Spinal cord (tissue), 10 donors: ENCODE measurements at places on chromosomes 7 and 10. TPM values are rescaled to one million over a fixed set of nuclear protein-coding genes. Genes with fewer than 3 reads are reported as not detected.
A peak's percentile ranks its signal among the peaks of the same experiment; 100 is the strongest.

The SLC12A9 gene
- 13.8 TPM for total RNA-seq

The BLOC1S2 gene
- total RNA-seq = 46.8 TPM

The GNAT3 gene
- not detected for total RNA-seq

The ADAMTS14 gene
- 4.7 TPM for total RNA-seq

The TMEM270 gene
- total RNA-seq = not detected

The AKR1C8 gene
- total RNA-seq = 0.94 TPM

The PDE1C gene
- total RNA-seq = 24.0 TPM

- no peaks in the 10 kb centered on the region for H3K27me3 ChIP-seq
- no peak overlapping the region for H3K27ac ChIP-seq
- H3K4me1 ChIP-seq = peaks cover 8% of the 10 kb centered on the region
- no peaks in the 10 kb centered on the region for H3K36me3 ChIP-seq
These were observed 128.6 kb downstream of the OAT start for GRCh38 chr10:124289851-124290795.

DNA sequence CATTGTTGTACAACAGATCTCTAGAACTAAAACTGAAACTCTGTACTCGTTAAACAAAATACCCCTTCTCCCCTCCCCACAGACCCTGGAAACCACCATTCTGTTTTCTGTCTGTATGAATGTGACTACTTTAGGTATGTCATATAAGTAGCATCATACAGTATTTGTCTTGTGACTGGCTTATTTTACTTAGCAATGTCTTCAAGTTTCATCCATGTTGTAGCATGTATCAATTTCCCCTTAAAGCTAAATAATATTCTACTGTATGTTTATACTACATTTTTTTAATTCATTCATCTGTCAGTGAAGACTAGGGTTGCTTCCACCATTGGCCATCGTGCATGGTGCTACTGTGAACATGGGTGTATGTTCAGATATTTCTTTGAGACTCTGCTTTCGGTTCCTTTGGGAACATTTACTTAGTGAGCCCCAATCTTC lies 71.2 kb upstream of the RPA3 start:
- H3K36me3 ChIP-seq = no peaks in the 10 kb centered on the region
- no peak overlapping the region for H3K4me3 ChIP-seq
- H3K4me1 ChIP-seq = no peaks in the 10 kb centered on the region
- DNase-seq = no peak
- no peak overlapping the region for H3K27ac ChIP-seq

- H3K27me3 ChIP-seq = no peaks in the 10 kb centered on the region
- no peak overlapping the region for H3K4me3 ChIP-seq
- no peak overlapping the region for H3K27ac ChIP-seq
- no peak for DNase-seq
- H3K36me3 ChIP-seq = peaks cover 12% of the 10 kb centered on the region
These were observed 85.8 kb downstream of the NRP1 start for GRCh38 chr10:33248638-33249037.

DNA sequence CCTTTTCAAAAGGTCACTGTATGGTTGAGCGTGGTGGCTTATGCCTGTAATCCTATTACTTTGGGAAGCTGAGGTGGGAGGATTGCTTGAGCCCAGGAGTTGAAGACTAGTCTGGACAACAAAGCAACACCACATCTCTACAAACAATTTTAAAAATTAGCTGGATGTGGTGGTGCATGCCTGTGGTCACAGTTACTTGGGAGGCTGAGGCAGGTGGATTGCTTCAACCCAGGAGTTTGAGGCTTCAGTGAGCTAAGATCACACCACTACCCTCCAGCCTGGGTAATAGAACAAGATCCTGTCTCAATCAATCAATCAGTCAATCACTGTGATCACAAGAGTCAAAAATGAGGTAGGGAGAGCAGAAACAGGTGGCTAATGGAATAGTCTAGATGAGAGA lies 97.0 kb downstream of the SUGCT start:
- H3K4me1 ChIP-seq = no peaks in the 10 kb centered on the region
- no peaks in the 10 kb centered on the region for H3K36me3 ChIP-seq
- H3K4me3 ChIP-seq = no peak overlapping the region
- no peaks in the 10 kb centered on the region for H3K27me3 ChIP-seq

GRCh38 chr7:48347230-48347825 lies 176.1 kb downstream of the ABCA13 start:
- no peaks in the 10 kb centered on the region for H3K36me3 ChIP-seq
- no peaks in the 10 kb centered on the region for H3K27me3 ChIP-seq
- DNase-seq = no peak
- H3K4me3 ChIP-seq = no peak overlapping the region

DNA sequence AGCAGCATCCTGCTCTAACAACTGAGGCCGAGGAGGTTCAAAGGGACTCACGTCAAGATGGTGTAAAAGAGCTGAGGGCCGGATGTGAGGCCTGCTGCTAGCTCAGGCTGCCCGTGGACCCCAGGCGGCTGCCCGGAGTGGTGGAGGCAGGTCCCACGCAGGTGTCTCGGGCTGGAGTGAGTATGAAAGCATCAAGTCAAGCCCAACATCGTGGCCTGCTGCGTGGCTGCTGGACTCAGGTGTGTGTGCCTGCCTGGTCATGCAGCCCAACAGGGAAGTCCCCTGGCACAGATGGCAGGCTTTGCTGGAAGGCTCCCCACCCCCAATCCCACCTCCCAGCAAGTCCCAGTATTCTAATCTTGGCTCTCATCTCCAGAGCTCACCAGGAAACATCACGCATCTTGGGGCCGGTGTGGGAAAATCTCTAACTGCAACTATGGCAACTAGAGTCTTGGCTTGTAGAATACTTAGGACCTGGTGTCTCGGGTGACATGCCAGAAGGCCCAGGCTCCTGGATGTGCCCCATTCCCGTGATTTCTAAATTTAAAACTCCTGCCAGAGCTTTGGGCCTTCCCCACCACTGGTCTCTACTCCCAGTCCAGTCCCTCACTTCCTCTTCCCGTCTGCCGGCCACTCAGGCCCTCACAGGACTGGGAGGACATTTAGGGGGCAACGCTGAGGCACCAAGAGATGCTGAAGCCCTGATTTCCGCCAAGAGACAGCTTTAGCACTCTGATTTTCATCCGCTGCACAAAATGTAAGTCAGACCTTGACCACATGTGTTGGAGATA lies 85.9 kb downstream of the PRKAG2 start:
- no peak for DNase-seq
- peak overlapping the region; percentile 18 for H3K27ac ChIP-seq
- peaks cover 11% of the 10 kb centered on the region for H3K36me3 ChIP-seq

- H3K4me1 ChIP-seq = peaks cover 22% of the 10 kb centered on the region
- DNase-seq = no peak
- no peak overlapping the region for H3K27ac ChIP-seq
These were observed 695 bp upstream of the RBM28 start for GRCh38 chr7:128344431-128344774.

DNA sequence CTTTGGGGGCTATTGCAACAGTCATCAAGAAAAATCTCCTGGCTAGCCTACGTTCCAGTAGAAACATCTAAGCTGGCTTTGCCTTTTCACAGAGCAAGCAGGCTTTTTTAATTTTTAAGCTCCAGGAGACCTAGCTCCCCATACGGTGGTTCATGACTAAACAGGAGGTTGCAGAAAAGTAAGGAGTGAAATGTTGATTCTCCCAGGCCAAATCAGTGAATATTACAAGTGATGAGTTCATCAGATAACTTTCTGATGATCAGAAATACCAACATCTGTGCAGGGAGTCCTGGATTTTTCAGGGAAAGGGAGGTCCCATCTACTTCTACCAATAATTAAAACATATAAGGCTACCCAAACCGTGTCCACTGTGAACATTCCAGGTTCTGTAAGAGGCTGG lies 477.3 kb upstream of the CELF2 start:
- no peak for DNase-seq
- H3K4me3 ChIP-seq = no peak overlapping the region
- H3K4me1 ChIP-seq = no peaks in the 10 kb centered on the region

- H3K4me3 ChIP-seq = no peak overlapping the region
- H3K36me3 ChIP-seq = no peaks in the 10 kb centered on the region
- no peak for DNase-seq
- H3K27me3 ChIP-seq = no peaks in the 10 kb centered on the region
- H3K4me1 ChIP-seq = peaks cover 21% of the 10 kb centered on the region
These were observed 82.9 kb downstream of the AUTS2 start for GRCh38 chr7:69681181-69681580.

DNA sequence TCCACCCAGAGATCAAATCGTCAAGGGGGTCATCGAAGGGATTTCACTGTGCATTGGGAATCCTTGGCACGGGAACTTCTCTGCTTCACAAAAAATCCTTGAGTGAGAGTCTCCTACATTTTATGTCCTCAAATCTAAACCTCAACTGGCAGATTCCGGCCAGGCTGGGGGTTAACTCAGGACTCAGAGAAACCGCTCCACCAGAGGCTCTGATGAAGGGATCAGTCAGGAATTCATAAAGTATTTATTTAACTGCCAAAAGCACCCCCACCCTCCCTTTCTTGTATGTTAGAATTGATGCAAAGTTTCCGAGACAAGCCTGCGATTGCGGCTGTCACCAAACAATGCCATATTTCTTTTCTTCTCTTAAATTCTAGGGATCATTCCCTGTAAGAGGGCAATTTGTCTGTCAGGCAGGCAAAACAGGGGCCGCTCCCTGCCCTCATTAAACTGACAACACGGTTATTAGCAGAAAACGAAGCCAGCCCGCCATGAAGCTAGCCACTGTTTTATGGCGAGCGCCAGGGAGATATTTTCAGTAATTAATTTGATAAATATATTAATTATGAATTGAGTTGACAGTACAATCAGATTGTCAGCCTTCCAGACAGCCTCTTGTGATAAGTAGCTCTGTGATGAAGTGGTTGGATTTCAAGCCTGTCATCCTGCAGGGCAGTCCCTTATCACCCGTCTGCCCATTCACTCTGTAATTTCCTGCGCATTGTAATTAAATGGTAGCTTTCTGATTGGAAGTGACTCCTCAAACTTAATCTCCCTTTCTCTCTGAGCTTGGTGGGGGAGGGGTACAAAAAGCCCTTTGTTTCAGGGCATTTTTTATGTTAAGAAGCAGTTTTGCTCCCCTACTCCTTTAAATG lies 153.0 kb upstream of the GPR26 start:
- H3K27ac ChIP-seq = no peak overlapping the region
- no peak overlapping the region for H3K4me3 ChIP-seq
- peaks cover 28% of the 10 kb centered on the region for H3K4me1 ChIP-seq

DNA sequence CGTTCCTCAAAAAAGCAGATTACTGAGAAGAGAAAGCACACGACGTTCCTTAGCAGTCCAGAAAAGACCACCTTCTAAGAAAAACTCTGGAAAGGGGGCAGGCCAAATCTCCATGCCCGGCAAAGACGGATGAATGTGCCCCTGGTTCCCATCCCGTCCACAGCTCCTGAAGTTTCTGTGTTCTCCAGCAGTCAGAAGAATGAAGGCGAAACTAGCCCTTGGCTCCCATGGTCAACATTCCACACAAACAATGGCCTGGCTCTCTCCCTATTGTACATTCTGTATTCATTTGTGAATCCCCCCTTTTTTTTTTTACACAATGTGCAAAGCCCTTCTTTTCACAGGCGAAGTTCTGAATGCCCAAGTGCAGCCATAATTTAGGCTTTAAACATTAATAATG lies 5.3 kb downstream of the CTBP2 start:
- no peaks in the 10 kb centered on the region for H3K27me3 ChIP-seq
- H3K4me3 ChIP-seq = peak overlapping the region; percentile 5
- peak overlapping the region; percentile 78 for H3K27ac ChIP-seq
- DNase-seq = no peak

DNA sequence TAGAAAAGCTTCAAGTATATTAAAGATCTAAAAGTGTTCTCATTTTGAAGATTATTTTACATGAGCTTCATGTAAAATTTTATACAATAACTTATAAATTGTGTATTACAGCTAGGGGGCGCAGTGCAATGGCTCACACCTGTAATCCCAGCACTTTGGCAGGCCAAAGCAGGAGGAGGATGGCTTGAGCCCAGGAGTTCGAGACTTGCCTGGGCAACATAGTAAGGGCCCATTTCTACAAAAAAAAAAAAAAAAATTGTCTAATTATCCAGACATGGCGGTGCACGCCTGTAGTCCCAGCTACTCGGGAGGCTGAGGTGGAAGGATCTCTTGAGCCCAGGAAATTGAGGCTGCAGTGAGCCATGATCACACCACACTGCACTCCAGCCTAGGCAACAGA lies 16.6 kb downstream of the ACBD5 start:
- H3K36me3 ChIP-seq = peaks cover 25% of the 10 kb centered on the region
- H3K4me1 ChIP-seq = no peaks in the 10 kb centered on the region
- no peak overlapping the region for H3K27ac ChIP-seq
- H3K27me3 ChIP-seq = no peaks in the 10 kb centered on the region
- H3K4me3 ChIP-seq = no peak overlapping the region

DNA sequence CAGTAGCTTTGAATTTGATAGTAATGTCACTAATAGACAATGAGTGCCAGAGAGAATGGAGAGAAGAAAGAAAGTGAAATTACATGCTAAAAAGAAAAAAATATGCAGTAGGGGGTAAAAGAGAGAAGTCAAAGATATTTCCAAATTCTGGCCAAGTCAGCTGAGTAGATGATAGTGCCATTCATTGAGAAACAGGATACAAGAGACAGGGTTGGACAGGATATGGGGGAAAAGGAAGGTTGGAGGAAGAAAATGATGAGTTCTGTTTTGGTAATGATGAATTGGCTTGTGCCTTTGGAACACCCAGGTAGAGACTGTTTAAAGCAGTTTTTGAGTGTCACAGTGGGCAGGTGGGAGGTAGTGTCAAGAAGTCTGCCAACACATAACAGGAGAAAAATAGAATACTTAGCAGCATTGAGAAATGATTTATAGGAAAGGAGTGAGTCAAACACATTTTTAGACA lies 78.3 kb downstream of the LRRC17 start:
- no peaks in the 10 kb centered on the region for H3K27me3 ChIP-seq
- no peak overlapping the region for H3K4me3 ChIP-seq
- H3K27ac ChIP-seq = no peak overlapping the region
- H3K36me3 ChIP-seq = no peaks in the 10 kb centered on the region
- DNase-seq = no peak
- H3K4me1 ChIP-seq = no peaks in the 10 kb centered on the region

DNA sequence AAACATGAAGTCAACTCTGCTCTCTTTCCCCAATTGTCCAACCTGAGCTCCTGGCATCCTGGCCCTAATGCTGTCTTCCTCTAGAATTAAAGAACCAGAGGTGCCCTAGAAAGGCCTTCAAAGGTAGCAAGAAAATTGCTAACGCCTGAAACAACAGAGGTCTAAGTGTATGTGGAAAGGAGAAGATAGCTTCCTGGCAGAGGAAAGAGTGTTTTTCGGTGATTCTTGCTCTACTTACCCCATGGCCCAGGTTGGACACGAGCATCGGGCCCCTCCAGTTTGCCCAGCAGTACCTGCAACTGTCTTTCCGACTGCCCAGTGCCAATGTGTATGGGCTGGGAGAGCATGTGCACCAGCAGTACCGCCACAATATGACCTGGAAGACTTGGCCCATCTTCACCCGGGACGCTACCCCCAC lies 22.2 kb downstream of the MGAM2 start:
- no peak for DNase-seq
- H3K36me3 ChIP-seq = no peaks in the 10 kb centered on the region
- H3K4me3 ChIP-seq = no peak overlapping the region
- H3K27me3 ChIP-seq = no peaks in the 10 kb centered on the region
- no peak overlapping the region for H3K27ac ChIP-seq

GRCh38 chr7:118140468-118140867 lies 43.5 kb upstream of the LSM8 start:
- no peak overlapping the region for H3K4me3 ChIP-seq
- H3K27me3 ChIP-seq = no peaks in the 10 kb centered on the region
- no peak for DNase-seq
- no peaks in the 10 kb centered on the region for H3K4me1 ChIP-seq
